ENCODE measurements at places on chromosomes 2 and 18.

DNA sequence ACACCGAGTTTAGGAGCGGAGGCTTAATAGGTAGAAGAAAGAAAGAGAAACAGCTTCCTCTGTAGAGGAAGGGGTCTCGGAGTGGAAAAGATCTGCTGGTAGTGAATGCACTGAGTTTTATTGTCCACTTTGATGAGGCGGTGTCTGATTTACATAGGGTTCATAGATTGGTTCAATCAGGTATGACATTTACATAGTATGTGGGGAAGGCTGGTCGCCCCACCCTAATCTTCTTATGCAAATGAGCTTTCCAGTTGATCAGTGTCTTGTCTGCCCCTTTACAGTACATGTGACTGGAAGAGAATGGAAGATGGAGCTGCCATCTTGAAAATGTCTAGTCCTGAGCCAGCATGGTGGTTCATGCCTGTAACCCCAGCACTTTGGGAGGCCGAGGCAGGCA is 19.9 kb upstream of the CNOT11 start:
- DNase-seq: no peak

DNA sequence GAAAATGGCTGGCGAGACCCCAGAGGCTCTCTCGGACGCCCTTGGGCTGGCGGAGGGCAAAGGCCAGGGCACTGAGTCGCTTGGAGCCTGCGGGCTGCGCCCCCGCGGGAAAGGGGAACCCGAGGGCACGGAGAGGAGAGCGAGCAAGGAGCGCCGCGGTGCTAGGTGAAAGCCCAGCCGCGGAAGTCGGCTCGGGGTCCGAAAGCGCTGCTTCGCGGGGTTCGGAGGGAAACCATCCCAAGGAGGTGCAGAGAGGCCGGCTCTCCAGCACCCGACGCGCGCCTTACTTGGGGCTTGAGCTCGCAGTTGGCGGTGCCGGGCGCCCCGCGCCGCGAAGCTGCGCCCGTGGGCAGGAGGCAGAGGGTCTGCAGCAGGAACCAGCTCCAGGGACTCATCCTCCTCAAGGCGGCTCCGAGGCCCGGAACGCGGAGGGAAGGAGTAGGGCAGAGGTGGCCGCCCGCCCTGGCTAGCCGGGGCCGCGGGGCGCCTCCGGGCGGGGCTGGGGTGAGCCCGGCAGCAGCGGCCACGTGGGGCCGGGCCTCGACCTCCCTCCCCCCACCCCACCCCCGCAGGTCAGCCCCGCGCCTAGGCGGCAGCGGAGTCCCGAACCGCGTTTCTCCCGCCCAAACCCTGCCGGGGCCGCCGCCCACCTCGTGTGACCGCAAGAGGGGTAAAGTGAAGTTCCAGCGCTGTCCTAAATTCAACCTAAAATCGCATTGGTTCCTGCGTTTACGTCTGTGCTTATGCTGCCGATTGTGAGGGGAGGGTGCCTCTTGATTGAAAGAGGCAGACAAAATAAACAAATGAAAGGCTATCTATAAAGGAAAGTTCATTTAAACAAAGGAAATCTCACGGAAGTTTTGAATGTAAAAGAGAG is at the start of gene TRABD2A:
TRABD2A (minus strand) TSS at position 440 of the 877 bp plus-strand sequence; CDS start at position 395, 45 bp downstream.
- DNase-seq: no peak

- peak; percentile 9 for DNase-seq
Measured at GRCh38 chr18:46609048-46609447, 48.0 kb downstream of the LOXHD1 start.

GRCh38 chr2:105329197-105329554 is 359 bp downstream of the TGFBRAP1 start:
- no peak for DNase-seq

DNA sequence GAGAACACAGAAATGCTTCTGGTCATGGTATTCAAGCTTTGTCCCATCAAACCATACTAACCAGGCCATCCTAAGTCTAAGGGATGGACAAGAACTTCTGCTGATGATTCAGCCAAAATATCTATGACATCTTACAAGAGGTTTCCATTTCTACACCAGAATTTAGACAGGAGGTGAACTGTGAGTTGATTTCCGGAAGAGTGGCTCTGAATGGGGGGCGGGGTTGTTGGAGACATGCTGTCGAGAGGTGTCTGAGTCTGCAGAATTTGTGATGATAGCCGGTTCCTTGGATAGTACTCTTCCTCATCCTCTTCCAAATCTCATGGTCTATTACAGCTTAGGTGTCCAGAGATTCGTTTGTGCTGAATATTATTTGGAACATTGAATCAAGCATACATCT is 408.7 kb upstream of the TCF4 start:
- no peak for DNase-seq

GRCh38 chr2:126894585-126895182 is 4.0 kb upstream of the TEX51 start:
- no peak for DNase-seq

GRCh38 chr2:65804777-65805176 is 372.4 kb upstream of the SPRED2 start:
- DNase-seq: no peak

DNA sequence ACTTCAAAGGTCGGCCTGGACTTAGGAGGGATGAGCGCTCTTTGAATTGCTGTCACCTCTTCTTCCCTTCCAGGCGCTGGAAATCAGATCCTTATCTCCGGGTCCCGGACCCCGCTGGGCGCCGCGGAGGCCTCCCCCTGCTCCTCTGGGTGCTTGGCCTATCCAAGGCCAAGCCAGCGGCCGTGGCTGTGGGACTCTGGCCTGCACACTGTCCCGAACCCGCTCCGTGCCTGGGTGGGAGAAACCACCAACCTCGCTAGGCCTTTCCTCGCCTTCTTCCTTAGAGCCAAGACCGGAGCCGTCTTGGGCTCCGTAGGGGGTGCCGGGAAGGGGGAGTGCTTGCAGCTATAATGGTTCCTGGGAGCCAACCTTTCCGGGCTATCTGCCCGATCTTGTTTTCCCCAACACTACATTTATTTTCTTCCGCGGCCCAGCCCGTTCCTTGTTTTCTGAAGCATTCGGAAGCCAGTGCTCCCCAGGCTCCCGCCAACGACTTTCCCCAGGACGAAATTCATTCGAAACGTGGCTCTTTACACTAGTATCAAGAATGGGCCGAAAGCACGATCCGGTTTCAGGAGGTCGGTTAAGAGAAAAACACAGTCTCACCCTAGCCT is 2.4 kb downstream of the OSR1 start:
- DNase-seq: no peak

GRCh38 chr2:609881-610280 is 67.3 kb downstream of the TMEM18 start:
- DNase-seq: no peak

DNA sequence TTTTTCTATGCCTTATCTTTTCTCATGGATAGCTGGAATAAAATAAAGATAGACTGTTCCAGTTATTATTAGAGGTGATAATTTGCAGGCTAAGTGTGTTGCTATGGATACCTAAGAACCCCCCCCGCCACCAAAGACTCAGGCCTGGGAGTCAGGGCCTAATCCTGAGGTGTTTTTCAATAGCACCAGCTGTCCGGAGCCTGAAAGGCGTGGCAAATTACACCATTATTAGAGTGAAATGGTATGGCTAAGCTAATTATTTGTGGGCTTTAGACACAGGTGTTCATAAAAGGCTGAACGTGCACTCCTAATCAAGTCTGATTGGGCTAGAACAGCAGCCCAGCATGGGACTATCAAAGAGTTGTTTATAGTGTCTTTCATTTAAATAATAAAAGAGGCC is 293.2 kb upstream of the DCC start:
- no peak for DNase-seq

DNA sequence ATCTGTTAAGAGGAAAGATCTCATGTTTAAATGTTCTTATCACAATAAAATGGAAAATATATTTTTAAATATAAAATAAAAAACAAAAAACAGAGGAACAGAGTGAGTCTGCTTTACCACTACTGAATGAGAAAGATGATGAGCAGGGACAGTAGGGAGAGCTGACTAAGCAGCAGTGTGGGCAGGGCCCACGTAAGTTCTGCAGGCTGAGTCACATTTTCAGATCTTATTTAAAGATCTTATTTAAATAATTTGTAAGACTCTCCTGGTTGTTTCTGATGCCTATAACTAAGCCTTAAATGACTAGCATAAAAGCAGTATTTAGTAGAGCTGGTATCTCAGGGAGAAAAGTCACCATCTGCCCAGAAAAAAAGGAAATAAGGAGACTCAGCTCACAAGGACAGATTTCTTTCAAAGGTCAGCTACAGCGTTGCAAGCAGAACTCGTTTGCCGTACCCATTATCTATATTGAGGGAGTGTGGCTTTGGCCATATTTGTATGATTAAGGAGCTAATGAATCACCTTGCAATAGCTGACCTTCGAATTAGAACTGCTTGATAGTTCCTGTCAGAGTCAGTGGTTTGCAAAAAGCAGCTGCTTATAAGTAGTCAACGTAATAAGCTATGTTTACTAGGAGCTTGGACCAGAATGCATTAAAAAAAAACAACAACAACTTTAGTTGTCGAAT is 322.1 kb upstream of the CHAC2 start:
- peak; percentile 15 for DNase-seq

GRCh38 chr2:30766666-30767065 is 40.6 kb downstream of the CAPN13 start:
- DNase-seq: no peak

GRCh38 chr2:41294331-41294730 is 753.5 kb upstream of the PKDCC start:
- DNase-seq: no peak

DNA sequence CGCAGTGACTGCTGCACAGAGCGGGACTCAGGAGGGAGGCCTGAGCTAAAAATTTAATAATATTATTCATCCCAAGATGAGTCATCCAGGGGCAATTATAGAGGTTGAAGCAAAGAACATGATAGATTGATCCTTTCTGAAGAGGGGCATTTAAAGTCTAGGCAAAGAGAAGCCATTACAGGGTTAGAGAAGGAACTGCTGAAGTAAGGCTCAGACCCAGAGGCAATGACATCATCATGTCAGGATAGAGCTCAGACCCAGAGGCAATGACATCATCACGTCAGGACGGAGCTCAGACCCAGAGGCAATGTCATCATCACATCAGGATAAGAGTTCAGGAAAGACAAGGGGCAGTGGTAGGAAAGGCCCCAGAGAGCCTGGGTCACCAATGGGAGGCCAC is 184.0 kb downstream of the TMEM18 start:
- no peak for DNase-seq

GRCh38 chr2:205877496-205877895 is 195.2 kb downstream of the NRP2 start:
- DNase-seq: no peak

GRCh38 chr2:105301646-105302045 is 27.9 kb downstream of the TGFBRAP1 start:
- no peak for DNase-seq

DNA sequence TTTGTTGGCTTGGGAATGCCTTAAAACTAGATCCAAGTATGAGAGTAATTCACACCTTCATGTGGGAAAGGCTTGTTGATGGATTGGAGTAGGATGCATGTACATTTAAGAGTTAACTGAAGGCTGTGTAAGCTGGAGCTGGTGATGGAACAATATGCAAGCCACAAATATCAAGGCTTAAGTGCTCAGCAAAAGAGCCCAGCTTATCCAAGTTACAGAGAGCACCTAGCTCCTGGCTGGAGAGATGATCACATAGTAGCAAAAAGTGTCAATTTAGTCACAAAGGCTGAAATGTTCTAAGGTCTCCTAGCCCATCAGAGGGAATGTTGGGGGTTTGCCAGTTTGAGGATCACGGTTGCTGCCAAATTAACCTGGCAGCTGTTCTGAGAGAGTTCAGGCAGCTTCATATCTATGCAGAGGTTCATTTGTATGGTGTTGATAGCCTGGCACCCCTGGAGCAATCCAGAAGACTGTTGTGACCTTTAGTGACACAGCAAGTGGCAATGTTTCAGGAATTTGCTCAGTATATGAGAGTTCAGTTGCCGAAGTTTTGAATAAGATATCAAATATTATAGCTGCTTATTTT is 228.2 kb downstream of the DOK6 start:
- no peak for DNase-seq

- no peak for DNase-seq
Measured at GRCh38 chr18:34330308-34330707, 105.6 kb upstream of the NOL4 start.

DNA sequence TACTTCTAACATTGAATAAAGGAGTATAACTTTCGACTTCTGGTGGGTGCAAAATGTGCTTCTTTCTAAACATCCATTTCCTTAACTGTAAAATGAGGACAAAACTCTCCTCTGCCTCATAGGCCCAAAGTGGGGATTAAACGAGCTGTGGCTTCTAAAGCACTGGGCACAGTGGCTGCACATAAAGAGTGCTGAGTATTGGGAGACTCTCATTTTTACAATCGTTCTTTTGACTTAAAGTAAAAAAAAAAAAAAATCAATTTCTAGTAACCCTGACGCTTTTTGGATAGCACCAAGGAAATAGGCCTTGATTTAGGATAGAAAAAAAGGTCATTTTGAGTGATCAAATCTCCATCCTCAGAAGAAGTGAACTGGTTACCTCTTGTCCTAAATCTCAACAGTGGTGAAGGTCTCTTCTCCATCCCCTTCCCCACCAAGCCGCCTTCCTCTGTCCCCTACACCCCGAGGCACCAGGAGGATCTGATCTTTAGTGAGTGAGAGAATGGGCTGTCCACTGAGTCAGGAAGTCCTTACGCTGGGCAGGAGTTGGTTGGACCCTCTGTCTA is 161.6 kb downstream of the DDX1 start:
- no peak for DNase-seq

- DNase-seq: no peak
Measured at GRCh38 chr2:179788104-179788503, 73.3 kb downstream of the ZNF385B start.

DNA sequence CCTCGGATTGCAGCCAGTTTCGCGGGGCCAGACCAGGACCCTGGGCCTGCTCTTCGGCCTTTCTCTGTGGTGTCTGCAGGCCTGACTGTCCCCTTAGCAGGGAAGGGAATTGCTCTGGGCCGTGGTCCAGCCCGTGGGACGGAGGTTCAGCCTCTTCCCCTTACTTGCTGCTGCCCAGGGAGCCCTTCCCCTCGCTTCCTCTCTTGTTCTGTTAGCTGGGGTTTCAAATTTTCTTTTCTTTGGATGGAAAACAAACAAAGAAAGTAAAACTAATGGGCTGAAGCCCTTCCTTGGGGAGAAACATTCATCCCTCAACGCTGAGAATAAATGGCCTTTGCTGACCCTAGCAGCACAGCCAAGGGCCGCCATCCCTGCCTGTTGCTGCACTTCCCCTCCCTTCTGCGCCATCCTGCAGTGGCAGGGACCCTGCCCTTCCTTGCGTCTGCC is 52.4 kb downstream of the ASAP2 start:
- no peak for DNase-seq

DNA sequence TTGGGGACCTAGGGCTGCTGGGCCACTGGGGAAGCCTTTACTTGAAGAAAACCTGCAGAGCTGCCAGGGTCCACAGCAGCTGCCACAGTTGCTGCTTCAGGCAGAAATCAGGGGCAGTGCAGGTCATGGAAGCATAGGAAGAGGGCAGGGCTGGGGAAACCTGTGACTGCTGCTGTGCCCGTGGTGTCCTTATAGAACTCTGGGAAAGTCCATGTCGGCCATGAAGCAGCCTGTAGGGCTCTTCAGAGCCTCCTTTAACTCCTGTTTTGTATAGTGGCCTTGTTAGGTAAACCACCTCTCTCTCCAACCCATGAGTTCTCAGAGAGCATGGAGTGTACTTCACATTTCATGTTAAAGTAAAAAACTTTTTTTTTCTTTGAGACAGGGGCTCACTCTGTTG is 62.1 kb downstream of the SMAD4 start:
- DNase-seq: no peak

Measured in NCI-H510A treated with DMSO at 0.1 percent for 48 hours (cell line).